ENCODE measurements at places on chromosomes 13 and 19.
A peak's percentile ranks its signal among the peaks of the same experiment; 100 is the strongest.

DNA sequence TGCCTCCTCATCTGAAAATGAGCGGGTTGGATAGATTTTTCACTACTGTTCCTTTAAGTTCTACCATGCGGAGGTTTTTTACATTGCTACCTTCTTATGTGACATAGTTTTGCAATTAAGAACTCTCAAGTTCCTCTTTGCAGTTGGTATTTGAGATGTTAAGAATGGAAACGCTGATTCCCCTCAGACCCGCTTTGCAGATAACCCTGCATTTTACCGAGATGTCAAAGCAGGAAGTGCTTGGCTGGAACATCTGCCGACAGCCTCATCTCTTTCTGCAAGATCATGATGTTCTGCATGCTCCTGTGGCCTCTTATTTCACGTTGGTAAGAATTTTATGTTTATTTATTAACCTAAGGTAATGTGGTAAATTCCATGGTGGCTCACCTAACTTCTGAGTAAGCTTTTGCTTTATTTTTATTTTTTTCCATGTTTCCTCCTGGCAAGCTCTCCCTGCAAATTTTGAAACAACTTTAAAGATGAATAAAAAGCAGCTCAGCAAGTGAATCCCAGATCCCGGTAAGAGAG, 22.5 kb downstream of the PABPC3 start:
- no peak for DNase-seq

DNA sequence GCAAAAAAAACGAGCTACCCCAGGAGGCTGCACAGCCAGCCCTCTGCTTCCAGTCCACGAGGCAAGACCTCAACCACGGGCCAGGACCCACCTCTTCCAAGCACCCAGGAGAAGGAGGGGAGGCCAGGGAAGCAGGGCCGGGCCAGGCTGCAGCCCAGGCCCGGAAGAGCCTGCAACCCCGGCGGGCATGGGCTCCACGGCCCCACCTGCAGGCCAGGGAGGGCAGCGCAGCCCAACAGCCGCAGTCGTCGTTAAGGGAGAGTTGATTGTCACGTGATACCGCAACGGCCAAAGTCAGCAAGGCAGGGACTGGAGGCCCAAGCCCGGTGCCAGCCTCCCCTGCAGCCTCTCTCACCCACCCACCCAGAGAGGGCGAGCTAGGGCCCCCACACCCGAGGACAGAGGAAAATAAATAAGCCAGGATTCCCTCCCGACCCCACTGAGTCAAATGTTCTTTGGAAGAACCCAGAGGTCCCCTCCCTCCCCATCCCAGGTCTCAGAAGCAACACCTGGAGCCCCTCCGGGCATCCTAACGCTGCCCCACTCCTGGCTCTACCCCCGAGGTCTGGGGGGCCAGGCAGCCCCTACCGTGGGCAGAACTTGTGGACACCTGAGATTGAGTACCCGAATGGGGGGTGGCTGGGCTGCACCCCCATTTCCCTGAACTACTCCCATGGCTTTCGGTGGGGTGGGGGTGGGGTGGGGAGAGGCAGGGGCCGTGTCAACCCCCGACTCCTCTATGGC, 5.2 kb upstream of the REXO1 start:
- peak; percentile 43 for DNase-seq

GRCh38 chr19:10138879-10139795, 19.4 kb upstream of the EIF3G start:
- no peak for DNase-seq

DNA sequence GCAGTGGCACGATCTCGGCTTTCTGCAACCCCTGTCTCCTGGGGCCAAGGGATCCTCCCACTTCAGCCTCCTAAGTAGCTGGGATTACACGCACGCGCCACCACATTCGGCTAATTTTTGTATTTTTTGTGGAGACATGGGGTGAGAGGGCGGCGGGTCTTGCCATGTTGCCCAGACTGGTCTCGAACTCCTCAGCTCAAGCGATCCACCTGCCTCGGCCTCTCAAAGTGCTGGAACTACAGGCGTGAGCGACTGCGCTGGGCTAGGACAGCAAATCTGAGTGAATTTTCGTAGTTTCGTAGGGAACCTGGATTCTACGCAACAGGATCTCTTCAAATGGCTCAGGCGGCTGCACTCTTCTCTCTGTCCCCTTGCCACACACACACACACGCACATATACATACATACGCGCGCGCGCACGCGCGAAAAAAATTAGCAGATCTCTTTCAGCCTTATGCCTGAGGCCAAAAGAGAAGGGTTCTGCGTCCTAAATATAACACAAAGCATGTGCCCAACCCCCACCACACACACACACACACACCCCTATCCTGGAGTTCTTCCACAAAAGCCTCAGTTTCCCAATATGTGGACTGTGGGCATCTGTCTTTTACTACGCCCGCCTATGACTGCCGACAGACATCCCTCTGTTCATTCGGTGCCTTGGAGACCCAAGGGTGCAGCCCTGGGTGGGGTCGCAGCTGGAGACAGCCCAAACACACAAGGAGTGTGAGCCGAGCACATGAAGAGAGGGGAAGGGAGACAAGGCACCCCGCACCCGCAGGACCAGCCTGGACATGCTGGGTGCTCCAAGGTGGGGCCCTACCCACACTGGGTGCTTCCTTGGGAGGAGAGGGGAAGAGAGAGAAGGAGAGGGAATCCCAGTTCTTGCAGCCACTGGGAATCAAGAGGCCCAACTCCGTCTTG, 616 bp downstream of the PINLYP start:
- no peak for DNase-seq

DNA sequence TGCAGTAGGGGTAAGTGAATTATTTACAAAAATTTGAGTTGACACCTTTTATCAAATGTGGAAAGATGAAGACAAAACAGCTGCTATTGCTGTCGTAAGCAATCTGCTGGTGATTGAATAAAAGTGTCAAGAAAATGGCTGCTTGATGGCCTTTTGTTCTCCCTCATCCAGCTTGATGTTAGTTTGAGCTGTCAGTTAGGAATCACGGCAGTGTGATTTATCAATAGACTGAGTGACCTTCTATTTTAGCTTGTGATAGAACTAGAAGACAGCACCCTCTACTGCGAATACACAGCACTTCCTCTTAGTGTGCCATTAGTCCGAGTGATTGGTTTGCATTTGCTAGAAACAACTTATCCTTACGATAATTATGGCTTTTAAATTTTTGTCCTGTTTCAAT, 76.3 kb downstream of the MZT1 start:
- DNase-seq: no peak

- DNase-seq: no peak
These were observed 20.7 kb downstream of the MIPEP start for GRCh38 chr13:23868521-23868920.

GRCh38 chr13:64428196-64428595, 2801.9 kb downstream of the PCDH9 start:
- no peak for DNase-seq

GRCh38 chr19:28505134-28505533, 707.8 kb downstream of the UQCRFS1 start:
- DNase-seq: no peak

DNA sequence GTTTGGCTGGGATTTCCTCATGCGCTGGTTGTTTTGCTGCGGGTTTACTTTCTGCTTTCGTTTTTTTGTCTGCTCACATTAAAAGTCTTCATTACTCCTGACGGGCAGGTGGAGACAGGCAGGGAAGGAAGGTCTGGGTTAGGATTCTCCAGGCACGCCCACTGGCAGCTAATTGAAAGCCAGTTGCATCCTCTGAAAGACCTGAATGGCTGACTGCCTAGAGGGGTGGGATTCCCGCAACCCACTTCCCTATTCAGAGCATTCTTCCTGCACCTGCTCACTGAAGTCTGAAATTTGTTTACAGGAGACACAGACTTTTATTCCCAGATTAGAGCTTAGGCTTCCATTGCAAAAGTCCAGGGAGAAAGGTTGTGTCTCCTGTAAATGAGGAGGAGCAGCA, 172.0 kb downstream of the UQCRFS1 start:
- no peak for DNase-seq

DNA sequence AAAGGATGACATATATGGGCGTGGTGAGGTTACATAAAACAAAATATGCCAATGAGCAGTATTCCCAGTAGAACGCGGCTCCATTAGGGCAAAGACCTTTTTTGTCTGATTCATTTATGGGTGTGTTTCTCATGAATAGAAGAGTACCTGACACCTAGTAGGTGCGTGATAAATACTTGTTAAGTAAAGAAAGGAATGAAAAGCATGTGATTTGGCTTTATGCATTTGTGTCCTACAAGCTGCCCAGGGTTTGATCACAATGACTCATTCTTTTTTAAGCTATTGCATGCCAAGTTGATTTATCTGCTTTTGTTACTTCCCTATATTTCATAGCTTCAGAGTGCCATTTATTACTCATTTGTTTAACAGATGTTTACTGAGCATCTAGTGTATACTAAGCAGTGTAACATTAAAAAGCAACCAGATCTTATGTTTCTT, 19.1 kb upstream of the KCTD4 start:
- no peak for DNase-seq

GRCh38 chr13:111850458-111850857, 216.5 kb upstream of the SOX1 start:
- no peak for DNase-seq

DNA sequence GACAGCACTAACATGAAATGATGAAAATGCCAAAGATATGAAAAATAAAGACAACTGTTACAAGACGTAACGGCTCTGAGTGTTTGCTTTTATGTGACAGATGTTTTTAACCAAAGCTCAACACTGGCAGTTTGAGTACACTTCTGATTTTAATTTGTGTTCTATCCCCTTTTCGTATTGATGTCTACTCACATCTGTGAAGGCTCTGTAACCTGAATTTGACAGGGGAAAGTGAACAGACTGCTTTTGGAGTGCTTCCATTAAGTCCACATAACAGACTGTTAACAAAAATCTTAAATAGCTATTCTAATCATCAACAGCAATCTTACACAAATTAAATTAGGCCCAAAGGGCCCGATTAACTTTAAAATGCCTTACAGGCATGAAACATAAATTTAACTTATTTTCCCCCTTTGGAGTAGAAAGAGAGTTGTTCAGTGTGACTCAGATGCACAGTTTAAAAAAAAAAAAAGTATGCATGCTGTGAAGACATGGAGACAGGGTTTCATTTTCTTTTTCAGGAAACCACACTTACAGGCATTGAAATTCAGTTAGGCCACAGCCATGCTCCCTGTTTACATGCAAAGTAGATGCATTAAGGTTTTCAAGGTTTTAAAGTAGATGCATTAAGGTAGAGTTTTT, 16.3 kb upstream of the RNASEH2B start:
- DNase-seq: no peak

DNA sequence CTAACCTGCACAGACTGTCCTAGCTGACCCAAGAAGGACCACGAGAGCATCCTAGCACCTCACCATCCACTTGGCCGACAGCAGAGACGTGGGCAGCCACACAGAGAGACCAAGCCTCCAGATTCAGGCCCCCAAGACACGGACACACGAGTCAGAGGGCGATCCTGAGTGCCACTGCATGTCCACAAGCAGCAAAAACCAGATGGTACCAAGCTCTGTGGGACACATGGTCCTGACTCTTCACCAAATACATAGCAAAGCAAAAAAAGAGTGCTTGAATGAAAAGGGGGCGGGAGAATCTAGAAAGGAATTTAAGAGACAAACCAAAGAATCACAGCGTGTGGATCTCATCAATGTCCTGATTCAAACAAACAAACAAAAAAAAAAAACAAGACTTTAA, 45.2 kb downstream of the MLLT1 start:
- DNase-seq: no peak

DNA sequence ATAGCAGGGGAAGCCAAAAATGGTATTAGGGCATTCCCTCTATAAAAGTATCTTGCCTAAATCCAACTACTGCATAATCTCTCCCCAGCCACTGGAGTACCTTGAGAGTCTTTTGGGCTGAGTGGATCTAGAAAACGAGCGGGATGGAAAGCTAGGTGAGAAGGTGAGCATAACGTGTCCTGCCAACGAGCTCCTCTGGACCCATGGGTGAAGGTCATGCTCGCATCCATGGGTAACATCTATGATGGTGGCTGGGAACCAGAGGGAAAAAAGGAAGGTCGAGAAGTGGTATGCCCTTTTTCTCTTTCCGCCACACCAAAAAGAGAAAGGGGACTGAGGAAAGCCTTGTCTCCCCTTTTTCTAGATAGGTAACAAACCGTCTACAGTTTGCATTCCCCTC, 63.0 kb downstream of the ZNF208 start:
- no peak for DNase-seq

GRCh38 chr13:60690604-60691003, 293.6 kb downstream of the TDRD3 start:
- DNase-seq: no peak

- no peak for DNase-seq
These were observed 5.8 kb upstream of the RFXAP start for GRCh38 chr13:36813225-36813624.

- DNase-seq: no peak
These were observed 26.3 kb downstream of the STARD13 start for GRCh38 chr13:33259296-33259695.

GRCh38 chr13:113545931-113546516, 38.5 kb upstream of the TFDP1 start:
- no peak for DNase-seq

- DNase-seq: no peak
These were observed 193.5 kb upstream of the NBEA start for GRCh38 chr13:34748596-34748995.

DNA sequence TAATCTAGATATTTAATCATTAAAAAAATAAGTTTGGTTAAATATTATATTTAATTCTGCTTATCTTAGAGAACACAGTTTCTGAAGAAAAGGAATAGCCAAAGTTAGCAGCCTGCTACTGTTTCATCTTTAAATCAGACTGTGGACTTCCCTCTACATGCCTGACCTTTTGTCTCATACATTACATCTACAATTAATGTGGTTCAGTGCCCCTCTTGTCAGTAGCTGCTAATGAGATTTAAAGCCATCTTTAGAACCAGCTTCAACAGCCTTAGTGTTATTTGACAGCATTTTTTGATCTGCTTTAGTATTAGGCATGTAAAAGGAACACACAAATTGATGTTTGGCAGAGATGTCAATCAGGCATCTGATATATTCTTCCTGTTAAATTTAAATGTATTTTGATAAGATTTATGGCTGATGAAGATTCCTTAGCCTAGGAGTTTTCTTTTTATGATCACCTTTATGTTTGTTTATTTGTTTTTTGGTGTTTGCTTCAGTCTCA, 1925.8 kb upstream of the PRR20A start:
- DNase-seq: no peak

- DNase-seq: no peak
These were observed 900 bp downstream of the PPP1R13L start for GRCh38 chr19:45403781-45404556.
